ENCODE measurements at places on chromosomes 3 and 15.
A peak's percentile ranks its signal among the peaks of the same experiment; 100 is the strongest.

DNA sequence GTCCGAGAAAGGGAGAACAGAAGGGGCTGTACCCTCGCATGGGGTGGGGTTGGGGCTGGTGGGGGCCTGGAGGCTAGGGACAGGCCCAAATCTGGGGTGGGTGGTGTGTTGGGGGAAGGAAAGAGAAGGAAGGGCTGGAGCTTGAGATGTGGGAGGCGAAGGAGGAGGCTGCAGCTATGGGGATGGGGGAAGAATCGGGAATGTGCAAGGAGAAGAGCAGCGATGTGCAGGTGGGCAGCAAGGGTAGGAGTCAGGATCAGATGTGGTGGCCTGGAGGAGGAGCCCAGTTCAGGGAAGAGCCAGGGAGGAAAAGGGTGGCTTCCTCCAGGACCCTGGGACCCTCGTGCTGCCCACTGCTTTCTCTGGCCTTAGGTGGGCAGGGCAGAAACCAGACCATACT, 21.2 kb downstream of the ZNF35 start:
- no peak for DNase-seq

DNA sequence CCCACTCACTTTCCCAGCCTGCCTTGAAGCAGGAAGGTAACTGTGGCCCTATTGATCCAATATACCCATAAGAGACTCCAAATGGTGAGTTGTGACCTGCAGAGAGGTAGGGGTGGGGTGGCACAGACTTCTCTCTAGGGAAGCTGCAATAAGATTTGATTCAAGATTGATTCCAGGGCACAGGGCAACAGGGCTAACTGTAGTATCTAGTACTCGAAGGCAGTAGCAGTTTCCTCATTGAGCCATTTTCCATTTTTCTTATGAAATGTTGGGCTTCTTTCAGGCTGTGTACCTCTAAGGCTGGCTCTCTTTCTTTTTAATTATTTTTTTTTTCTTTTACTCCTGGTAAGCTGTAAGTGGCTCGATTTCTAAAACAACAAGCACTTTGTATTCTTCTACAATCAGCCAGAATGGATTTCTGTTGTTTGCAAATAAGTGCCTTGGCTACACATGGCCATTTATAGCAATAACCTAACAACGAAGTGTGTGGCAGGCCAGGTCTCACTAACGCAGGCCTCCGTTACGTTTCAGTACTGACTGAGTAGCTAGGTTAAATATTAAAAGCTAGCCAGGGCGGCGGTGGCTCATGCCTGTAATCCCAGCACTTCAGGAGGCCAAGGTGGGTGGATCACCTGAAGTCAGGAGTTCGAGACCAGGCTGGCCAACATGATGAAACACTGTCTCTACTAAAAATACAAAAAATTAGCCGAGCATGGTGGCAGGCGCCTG, 19.3 kb downstream of the CCDC12 start:
- DNase-seq: no peak

DNA sequence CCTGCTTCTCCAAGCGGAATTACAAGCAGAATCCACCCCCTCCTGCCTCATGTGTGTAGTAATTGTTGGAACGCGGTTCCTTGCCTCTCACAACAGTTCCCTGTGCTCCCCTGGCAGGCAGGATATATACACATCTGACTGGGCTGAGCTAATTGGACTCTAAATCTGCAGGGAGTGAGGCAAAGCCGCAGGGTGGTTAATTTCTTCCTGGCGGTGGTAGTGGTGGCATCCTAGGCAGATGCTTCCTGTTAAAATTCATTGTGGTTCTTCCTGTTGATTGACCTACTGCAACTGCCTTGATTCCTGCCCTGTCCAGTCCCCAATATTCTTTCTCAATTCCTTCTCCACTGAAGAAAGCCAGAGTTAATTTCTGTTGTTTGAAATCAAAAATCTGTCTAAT, 202.9 kb upstream of the PROK2 start:
- DNase-seq: no peak

DNA sequence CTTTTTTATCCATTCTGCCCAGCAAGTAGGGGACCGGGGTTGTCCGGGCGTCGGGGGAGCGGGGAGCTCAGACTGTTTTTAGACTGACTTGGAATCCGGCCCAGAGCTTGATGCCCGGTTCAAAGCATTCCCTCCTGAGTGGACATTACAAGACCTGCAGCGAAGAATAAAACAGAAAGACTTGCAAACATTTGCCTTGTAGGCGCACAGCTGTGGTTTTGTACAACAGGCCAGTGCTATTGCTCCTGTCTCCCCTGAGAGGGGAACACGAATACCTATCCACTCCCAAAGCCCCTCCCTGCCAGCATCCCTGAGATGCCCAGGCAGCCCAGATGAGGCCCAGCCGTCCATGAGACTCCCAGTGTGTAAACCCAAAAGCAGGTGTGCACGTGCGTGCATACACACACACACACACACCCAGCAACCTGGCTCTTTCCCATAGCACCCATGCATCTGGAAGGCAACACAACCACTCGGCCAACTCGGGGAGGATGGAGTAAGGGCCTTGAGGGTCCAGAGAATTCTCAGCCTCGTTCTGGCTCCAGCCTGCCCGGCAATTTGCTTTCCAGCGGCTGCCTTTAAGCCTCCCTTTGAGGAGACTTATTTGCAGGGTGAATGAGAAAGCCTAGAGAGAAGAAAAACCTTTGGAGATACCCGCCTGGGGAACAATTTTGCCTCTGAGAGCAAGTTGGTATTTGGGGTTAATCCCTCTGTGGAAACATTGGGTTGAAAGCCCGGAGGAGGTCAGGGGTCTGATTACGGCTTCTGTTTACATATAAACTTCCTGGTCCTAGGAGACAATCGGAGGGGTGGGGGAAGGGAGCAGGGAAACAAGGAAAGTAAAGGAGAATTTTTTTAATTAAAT, 161.0 kb upstream of the HES1 start:
- DNase-seq: peak; percentile 38

GRCh38 chr15:84919106-84919667, 34.7 kb downstream of the SLC28A1 start:
- DNase-seq: no peak
